Right renal cortex interstitium (tissue), 3 donors: ENCODE measurements at places on chromosomes 3 and 15. TPM values are rescaled to one million over a fixed set of nuclear protein-coding genes. Genes with fewer than 3 reads are reported as not detected.

GRCh38 chr15:97691799-97692198 is 268.7 kb upstream of the ARRDC4 start:
- no peak for DNase-seq

DNA sequence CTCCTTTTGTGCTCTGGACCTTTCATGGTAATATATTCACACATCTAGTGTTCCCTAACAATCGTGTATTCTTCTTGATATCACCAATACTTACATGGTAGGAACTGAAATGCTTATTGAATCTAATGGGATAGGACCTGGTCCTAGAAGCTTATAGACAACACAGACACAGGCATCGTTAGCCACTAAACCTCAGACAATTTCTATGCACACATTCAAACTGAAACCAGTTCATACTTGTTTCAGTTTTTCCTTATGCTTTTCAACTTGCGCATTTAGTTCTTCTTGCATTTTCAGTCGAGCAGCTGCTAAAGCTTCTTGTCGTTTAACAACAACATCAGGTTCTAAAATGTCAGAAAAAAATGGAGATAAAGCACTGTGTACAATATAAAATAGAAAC is 2.3 kb downstream of the SELENOS start:
- no peak for DNase-seq

DNA sequence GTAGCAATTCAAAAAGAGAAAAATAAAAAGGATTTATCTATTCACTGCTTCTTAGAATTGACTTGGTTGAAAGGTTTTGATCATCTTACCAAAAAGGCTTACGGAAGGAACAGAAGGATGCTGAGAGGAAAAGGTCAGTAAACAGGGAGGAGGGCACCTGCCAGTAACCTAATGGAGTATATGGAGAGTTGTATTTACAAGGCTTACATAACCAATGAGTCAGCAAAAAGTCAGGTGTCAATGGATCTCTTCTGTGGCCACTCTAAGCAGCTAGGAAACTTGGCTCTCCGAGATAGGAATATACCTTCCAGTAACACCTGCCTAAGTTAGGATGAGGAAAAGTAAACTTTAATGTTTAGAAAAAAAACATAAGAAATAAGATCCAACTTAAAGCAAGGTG is 80.5 kb upstream of the PLXND1 start:
- no peak for DNase-seq

DNA sequence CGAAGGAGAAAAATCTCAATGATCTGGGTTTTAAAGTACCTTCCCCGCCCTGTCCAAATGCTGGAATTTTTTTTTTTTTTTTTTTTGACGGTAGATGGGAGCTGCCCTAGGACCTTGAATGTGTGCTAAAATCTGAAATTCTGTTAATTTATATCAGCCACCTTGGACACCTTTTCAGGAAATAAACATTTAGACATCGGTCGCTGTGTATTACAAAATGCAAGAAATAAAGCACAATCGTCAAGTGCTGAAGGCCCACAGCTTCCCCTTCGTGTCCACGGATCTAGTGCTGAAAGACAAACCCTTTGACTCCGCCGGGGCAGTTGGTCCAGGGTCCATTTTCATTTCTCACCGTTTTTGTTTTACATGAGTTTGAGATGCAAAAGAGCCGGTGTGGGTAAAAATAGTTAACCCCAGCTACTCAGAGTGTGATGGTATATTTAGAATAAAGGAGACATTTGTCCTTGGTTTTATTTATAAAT is 90.2 kb upstream of the CHD2 start:
- no peak for DNase-seq

DNA sequence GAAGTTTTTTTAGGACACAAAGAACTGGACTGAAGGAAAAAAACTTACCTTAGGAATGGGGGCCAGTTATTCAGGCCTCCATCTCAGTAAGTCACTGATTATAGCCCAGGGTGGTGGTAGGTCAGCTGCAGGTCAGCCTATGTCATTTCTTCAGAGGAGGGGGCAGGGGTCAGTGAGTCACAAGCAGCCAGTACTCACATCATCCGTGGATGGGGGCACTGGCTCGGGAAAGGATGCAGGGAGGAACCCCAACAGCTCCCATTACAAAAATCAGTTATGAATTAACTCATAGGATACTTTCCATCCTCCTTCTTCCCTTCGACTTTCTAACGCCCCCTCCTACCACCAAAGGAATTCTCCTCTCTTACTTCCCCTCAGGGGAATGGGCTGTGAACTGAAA is 578.3 kb downstream of the PDCD6IP start:
- DNase-seq: no peak

- DNase-seq: peak; percentile 62
Measured at GRCh38 chr15:68730471-68730919, 90.2 kb downstream of the ANP32A start.

DNA sequence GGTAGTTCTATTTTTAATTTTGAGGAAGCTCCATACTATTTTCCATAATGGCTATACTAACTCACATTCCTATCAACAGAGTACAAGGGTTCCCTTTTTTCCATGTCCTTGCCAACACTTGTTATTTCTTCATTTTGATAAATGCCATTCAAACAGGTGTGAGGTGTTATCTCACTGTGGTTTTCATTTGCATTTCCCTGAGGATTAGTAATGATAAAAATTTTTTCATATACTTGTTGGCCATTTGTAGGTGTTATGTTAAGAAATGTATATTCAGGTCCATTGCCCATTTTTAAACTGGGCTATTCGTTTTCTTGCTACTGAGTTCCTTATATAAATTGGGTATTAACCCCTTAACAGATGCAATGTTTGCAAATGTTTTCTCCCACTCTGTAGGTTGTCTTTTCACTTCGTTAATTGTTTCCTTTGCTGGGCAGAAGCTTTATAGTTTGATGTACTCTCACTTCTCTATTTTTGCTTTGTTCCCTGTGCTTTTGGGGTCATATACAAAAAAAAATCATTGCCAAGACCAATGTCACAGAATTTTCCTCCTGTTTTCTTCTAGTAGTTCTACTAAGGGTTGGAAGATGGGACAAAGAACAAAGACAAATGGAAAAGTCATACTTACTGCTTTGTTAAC is 11.0 kb upstream of the VPS39 start:
- DNase-seq: no peak

MESP2 gene
- polyA plus RNA-seq: 0.67 TPM

CHD2 gene
- 89.8 TPM for polyA plus RNA-seq

- no peak for DNase-seq
Measured at GRCh38 chr3:136698361-136698760, 53.8 kb downstream of the STAG1 start.

GRCh38 chr15:40002295-40002694 is 36.7 kb downstream of the SRP14 start:
- DNase-seq: no peak

- DNase-seq: no peak
Measured at GRCh38 chr3:38507120-38507519, 11.0 kb downstream of the EXOG start.

DNA sequence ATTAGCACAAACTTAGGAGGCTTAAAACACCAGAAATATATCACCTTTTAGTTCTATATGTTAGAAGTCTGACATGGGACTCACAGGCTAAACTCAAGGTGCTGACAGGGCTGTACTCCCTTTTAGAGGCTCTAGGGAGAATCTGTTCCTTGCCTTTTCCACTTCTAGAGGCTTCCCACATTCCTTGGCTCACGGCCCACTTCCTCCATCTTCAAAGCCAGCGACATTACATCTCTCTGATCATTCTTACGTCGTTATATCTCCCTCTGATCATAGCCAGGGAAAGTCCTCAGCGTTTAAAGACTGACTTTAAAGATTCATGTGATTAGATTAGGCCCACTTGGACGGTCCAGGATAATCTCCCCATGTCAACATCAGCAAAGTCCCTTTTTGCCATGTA is 166.3 kb downstream of the GREM1 start:
- DNase-seq: no peak

GRCh38 chr3:193977622-193978021 is 158.3 kb upstream of the HES1 start:
- DNase-seq: no peak
